ENCODE measurements at places on chromosomes 6 and 20.

GRCh38 chr6:6867404-6867799, 240.4 kb upstream of the RREB1 start:
- no peak for DNase-seq

GRCh38 chr6:41228616-41229015, 467 bp downstream of the TREML4 start:
- DNase-seq = no peak

GRCh38 chr20:444862-445426, 17.4 kb downstream of the TBC1D20 start:
- DNase-seq = no peak

DNA sequence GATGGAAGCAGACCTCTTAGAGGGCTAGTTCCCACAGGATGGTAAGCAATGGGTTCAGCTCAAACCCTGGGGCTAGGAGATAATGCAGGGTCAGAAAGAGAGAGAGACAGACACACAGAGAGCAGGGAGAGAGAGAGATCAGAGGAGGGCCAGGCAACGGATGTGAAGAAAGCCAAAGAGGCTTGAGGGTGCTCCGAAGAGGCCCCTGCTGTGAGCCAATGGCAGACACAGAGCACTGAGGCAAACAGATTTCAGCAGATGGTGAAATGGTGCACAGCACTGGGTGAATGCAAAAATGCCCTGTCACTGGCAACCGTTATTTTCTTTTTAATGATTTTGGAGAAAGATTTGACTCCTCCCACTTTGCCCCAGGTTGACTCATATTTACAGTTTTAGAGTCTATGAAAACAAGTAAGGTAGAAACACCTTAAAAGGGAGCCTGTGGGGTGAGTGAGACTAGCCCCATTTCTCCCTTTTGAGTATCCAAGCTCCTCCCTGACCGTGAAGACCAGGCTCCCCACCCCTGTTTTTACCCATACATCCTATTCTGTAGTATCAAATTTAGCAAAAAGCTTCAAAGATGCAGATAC, 840 bp downstream of the DEFB132 start:
- no peak for DNase-seq

- no peak for DNase-seq
Measured at GRCh38 chr6:71187141-71187540, 101.5 kb upstream of the OGFRL1 start.

DNA sequence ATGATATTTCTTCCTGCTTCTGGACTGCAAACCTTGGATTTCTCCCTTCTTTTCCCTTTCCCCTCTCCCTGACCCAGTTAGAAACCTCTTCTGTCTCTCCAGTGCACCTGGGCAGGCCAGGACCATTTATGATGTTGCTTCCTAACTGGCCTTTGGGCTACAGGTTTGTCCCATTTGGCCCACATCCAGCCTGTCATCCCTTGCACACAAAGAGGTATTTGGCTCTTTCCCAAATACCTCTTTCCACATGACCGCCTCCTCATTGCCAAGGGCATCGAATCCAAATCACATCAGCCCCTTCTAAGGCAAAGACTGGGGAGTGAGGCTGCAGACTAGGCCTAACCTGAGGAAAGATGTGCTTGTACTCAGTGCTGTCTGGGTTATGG, 13.6 kb downstream of the FGD2 start:
- DNase-seq = no peak

DNA sequence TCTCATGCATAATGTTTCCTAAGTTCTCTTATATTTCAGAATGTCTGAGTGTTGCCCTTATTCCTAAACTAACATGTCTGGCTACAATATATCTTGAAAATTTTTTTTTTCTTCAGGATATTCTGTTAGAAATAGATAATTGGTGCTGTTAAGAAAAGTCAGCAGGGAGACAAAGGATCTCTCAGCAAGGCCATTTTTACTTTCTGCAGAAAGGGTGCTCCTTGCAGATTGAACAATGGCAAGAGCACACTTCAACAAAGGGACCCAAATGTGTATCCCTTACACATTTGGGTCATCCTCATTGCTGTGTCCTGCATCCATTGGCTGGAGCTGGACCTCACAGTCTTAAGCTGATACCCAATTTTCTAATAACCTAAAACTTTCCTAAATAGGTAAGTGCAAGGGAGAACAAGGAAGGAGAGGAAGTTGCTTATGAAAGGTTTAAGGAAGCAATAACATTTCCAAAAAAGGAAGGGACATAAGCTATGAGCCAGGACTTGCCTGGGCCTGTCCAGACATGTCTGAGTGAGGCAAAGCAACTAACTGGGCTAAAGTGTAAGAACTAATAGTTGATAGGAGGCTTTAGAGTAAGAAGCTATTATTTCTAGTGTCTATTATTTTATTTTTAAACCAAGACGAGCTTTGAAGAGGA, 429.6 kb downstream of the BCKDHB start:
- no peak for DNase-seq

DNA sequence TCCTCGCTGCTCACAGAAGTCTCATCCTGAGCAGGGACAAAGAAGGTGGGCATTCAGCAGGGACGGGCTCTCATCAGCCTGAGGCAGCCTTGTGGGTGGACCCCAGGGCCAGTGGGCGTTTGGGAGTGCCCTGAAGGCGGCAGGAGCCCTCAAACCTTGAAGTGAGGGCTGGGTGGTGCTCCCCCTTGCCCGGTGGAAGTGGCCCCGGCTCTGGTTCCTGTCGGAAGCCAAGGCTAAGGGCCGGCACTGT, 110.5 kb downstream of the NOL4L start:
- DNase-seq = no peak
